ENCODE measurements at places on chromosomes 13 and 19.

DNA sequence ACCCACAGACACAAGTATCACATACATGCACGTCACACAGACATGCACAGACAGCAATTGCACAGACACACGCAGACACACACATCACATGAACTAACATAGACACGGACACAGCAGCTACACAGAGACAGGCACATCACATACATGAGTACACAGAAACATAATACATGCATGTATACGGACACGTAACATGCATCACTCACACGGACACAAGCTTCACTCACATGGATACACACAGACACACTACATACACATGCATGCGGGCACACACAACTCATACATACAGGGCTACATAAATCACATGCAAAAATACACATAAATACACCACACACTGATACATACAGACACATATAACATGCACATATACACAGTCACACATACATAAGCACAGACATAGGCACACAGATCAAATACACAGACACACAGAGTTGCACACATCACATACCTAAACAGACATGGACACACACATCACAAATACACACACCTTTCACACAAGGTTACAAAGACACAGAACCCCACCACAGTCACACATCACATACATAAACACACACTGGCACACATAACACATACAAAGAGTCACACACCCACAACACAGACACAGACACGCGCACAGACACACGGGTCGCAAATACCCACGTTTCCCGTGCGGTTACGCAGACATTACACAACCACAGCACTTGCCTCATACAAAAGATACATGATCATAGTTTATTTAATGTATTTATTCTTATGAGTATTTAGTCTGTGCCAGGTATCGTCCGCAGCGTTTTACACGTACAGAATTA, 1.1 kb upstream of the LMTK3 start:
- DNase-seq = peak; percentile 37

DNA sequence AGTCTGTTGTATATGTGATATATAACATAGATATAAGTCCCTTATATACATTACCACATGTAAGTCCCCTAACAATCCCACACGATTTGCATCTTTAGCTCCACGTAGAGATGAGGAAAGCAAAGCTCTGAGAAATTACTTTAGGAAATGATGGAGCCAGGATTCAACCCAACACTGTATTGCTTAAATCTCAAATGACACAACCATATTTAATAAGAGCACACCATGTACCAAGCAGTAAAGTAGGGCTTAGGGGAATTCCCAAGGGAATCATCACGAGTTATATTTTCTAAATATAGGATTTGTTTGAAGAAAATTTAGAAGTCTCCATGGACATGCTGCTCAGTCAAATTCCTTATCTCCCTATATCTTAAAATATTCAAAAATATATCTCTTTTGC, 61.3 kb upstream of the POMP start:
- no peak for DNase-seq

DNA sequence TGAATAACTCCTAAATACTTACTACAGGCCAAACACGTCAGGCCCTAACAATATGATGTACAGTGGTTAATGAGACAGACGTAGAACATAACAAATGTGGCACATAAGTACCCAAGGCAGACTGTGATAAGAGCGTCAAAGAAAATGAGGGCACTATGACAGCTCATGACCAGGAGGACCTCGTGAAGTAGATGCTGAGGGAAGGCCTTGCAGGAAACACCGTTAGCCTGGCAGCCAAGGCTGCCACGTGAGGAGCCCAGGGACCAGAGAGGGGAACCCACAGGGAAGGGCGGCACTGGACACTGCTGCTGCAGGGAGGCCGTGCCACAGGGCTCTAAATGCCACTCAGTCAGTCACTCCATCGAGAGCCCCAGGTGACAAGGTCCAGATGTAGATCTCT, 5.7 kb downstream of the TUBGCP3 start:
- no peak for DNase-seq

GRCh38 chr13:32553720-32554119, 15.1 kb upstream of the N4BP2L2 start:
- no peak for DNase-seq
